ENCODE measurements at places on chromosomes 1 and 21.

DNA sequence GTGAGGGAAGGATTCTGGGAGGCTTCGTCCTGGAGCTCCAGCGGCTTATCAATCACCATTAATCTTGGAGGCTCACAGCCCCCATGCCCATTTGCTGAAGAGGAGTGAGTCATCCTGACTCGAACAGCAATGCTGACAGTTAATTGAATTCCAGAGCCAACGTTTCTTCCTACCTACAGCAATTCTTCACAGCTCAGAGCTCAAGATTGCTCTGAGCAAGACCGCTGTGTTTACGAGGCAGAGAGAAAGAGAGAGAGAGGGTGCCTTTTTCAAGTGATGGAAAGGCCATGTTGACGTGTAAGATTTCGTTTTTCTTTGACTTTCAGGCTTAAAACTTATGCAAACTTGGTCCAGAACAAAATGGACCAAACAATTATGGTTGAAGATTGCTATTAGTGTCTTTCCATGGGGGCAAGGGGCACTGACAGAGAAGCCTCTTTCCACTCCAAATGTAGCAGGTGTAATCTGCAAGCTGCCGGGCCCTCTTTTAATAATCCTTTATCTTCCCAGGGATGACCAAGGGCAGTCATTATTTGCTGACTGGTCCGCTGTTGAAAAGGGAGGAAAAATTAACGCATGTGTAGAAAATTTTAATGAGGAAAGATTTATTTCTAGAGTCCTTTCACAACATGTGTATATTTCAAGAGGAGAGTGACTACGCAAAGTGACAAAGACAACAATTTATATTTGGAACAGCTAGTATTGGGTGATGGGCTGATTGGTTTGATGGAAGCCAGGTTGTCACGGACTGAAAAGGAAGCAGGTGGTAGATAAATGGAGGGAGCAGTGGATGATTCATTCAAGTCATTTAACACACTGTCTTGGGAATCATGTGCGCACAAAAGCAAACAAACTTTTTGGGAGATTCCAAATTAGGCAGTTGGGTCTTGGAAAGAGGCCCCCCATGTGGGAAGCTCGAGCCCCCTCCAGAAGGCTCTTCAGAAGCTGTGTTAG, 136.1 kb upstream of the IRF2BP2 start:
- no peak for DNase-seq

- DNase-seq: peak; percentile 21
Observed at GRCh38 chr1:178725466-178726086, 532 bp downstream of the RALGPS2 start.

DNA sequence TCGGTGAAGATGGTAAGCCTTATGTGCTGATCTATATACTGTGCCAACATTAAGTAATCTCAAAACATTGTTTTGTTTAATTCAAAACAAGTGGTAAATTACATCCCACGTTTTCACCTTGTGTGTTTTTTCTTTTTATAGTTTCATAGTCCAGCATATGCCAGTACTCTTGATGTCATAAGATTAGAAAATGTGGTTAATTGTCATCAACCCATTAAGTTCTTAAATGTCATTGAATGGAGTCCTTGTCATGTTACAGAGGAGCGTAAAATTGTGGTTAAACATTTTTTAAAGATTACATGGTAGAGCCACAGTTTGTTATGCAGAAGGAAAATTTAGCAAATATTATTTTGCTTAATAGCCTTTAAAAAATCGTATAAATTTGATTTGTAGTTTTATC, 93.1 kb downstream of the FNBP1L start:
- no peak for DNase-seq

GRCh38 chr1:200479816-200480215, 70.0 kb upstream of the ZNF281 start:
- no peak for DNase-seq

DNA sequence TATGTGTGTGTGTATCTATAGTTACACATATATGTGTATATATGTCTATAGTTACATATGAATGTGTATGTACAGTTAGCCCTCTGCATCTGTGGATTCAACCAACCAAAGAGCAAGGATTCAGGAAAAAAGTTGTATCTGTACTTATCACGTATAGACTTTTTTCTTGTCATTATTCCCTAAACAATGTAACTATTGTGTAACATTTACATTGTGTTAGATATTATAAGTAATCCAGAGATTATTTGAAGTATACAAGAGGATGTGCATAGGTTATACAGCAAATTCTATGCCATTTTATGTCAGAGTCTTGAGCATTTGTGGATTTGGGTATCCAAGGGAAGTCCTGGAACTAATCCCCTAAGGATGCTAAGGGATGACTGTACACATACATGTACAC, 71.3 kb downstream of the RASAL2 start:
- no peak for DNase-seq

DNA sequence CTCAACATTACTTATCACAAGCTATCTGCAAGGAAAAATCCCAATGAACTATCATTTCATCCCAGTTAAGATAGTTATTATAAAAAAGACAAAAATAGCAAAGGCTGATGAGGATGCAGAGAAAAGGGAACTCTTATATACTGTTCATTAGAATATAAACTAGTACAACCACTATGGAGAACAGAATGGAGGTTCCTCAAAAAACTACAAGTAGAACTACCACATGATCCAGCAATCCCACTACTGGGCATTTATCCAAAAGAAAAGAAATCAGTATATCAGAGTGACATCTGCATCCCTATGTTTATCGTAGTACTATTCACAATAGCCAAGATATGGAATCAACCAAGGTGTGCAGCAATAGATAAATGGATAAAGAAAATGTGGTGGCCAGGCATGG, 4.9 kb upstream of the C1orf185 start:
- no peak for DNase-seq

DNA sequence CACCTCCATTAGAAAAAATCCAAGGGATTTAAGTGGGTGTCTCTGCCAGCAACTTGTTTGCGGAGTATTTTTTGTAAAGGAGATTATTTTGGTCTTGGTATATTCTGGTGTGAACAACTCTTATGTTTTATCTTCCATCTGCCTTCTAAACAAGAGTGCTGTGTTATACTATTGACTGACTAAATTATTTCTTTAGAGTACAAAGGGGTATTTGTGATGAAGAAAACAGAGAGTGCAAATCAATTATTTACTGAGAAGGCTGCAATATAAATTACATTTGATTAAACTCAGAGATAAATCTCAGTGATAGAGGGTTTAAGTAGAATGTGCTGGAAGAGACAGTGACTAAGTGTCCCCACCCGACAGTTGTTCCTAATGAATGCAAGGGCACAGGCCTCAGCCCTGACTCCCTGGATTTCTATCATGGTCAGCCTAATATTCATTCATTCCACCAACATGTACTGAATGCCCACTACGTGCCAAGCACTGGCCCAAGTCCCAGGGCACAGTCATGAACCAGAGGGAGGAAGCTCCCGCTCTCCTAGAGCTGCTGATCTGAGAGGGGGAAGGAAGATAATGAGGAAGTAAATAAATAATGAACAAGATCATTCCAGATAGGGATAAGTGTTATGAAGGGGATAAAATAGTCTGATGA, 196.9 kb upstream of the C8B start:
- no peak for DNase-seq

DNA sequence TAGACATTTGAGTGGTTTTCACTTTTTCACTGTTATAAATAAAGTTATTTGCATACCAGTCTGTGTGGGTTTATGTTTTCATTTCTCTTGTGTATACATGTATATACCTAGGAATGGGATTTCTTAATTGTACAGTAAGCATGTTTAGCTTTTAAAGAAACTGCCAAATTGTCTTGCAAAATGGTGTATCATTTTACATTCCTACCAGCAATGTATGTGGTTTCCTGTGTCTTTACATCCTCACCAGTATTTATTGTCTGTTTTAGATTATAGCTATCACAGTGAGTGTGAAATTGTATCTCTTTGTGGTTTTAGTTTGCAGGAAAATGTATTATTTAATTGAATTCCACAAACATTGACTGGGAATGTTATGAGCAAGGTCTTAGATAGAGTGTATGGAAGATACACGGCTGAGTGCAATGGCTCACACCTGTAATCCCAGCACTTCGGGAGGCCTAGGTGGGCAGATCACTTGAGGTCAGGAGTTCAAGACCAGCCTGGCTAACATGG, 57.3 kb downstream of the MACF1 start:
- DNase-seq: no peak

DNA sequence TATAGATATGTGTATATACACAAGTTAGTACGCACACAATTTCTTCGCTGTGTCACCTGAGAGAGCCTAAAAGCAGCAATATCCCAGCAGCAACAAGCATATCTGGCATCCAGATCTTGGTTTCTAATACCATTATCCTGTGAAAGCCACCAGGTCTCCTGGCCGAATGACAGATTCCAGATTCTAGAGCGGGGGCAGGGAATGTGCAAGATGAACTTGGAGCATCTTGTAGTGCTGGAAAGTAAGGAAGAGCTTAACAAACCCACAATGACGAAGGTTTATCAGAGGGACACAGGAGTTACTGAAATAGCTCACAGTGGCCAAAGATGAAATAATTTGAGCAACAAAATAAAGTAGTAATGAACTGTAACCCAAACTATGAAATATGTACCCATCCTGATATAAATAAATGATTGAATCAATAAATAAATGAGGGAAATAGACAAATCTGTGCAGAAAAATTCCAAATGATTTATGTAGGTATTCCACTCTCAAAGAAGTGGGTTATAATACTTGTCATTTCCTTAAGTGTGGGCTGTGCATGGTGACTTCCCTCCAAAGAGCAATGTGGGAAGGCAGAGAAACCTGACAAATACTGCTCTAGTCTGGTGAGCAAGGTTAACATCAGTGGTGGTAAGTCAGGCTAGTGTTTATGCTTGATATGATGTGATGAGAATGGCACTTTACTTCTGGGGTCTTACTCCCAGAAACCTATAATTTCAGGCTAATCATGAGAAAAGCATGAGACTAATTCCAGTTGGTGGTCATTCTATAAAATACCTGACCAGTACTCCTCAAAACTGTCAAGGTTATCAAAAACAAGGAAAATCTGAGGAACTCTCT, 67.9 kb downstream of the LRRC8D start:
- DNase-seq: no peak

GRCh38 chr1:36644556-36644955, 161.8 kb upstream of the CSF3R start:
- no peak for DNase-seq

DNA sequence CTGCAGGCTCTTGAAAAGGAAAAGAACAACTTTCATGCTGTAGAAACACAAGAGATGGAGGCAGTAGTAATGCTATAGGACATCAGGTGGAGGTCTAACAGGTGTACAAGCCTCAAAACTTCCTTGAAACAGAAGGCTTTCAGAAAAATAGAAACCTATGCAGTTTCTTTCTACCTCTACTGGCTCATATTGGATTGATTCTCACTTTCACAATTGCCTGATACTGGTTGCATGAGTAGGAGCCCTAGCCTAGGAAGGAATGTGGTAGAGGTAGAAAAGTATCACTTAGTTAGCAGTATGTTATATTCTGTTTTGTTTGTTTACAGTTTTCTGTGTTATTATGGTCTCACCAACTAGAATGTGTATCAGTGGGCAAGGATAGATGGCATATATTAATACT, 175.4 kb upstream of the GORAB start:
- DNase-seq: no peak

- no peak for DNase-seq
Observed at GRCh38 chr1:64608005-64608650, 136.7 kb upstream of the RAVER2 start.

GRCh38 chr1:218454700-218455282, 109.7 kb downstream of the TGFB2 start:
- DNase-seq: no peak

DNA sequence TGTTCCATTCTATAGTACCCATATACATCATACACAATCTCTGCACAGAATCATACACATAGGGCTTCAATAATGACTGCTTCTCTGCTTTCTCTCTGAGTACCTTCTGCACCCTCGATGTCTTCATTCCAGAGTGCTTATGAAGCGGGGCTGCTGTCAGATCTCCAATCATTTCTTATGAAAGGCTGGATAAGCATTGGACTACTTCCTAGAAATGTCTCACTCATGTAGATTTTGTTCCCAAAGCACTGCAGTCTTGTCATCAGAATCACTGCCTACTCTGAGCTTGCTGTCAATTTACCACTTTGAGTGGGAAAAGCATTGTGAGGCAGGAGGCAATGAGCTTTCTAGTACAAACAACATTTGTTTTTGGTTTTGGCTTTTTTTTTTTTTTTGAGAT, 179.0 kb downstream of the SLC35F3 start:
- DNase-seq: no peak

GRCh38 chr1:43316738-43317520, 16.1 kb downstream of the TIE1 start:
- no peak for DNase-seq

DNA sequence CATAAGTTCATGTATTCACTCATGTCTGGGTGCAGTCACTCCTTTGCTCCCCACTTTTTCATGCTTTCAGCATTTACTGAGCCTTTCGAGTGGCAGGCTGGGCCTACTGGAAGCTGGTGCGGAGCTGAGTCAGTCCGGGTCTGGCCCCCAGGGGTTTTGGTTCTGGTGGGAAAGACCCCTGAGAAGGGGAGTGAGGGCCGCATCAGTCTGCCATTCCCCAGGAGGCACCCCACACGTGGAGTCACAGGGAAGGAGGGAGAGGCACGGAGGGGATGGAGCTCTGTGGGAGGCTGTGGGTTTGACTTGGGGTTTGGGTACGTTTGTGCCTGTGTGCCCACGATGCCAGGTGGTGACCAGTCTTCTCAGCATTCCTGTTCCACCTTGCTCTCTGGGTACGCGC, 87.9 kb downstream of the PTPRU start:
- no peak for DNase-seq

DNA sequence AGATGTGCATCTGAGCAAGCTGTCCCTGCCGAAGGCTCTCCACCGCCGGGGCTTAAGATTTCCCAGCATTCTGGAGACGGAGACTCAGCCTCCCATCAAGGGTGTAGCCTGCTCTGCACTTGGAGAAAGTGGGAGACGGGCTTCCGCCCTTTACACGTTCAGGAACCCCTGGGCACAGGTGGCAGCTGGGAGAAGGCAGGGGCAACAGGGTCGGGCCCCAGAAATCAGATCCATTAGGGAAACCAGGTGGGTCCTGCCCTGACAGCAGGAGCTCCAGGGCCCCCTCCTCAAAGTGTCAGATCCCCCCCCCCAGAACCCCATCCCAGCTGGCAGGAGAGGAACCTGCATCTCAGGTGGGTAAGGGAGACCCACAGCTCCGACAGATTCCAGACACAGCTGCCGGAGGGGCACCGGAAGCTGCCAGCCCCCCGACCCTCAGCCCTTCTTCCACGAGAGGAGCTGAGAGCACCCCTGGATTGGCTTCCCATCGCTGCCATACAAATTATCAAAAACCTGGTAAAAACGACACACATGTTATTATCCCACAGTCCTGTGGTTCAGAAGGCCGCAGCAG, 236.6 kb downstream of the NPHP4 start:
- DNase-seq: peak; percentile 30

GRCh38 chr1:25433389-25434186, 2.9 kb downstream of the MACO1 start:
- no peak for DNase-seq

GRCh38 chr1:5647234-5647633, 345.0 kb downstream of the NPHP4 start:
- no peak for DNase-seq

DNA sequence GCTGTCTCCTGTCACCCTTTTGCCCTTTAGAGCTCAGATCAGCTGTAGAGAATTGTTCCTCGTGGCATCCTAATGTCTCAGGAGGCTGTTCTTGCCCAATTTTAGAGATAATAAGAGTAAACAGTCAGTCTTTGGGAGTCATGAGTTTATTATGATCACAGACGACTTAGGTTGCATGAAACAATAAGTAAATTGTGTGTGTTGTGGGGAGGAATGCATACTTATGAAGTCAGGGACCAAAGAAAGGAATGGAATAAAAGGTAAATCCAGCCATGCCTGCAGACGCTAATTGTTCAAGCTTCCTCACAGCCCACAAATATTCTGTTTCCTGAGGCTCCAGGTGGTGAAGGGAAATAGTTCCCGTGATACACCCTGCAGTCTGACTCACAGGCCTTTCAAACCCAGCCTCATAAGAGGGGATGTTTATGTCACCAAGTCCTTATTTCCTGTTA, 897 bp downstream of the EPHX4 start:
- no peak for DNase-seq
